ENCODE measurements at places on chromosomes 1 and 21.

- DNase-seq: no peak
Measured at GRCh38 chr21:34336245-34336644, 27.6 kb upstream of the KCNE2 start.

- no peak for DNase-seq
Measured at GRCh38 chr1:43671193-43671592, 21.2 kb downstream of the KDM4A start.

- no peak for DNase-seq
Measured at GRCh38 chr1:205376739-205377138, 20.0 kb upstream of the KLHDC8A start.

GRCh38 chr1:150365941-150366340 lies 2.0 kb downstream of the RPRD2 start:
- DNase-seq: no peak

GRCh38 chr1:153683854-153684253 lies 5.4 kb downstream of the NPR1 start:
- no peak for DNase-seq

- DNase-seq: no peak
Measured at GRCh38 chr1:102470767-102471166, 474.0 kb upstream of the OLFM3 start.

- DNase-seq: no peak
Measured at GRCh38 chr1:229452956-229453801, 19.3 kb upstream of the ACTA1 start.

- no peak for DNase-seq
Measured at GRCh38 chr1:14516974-14517840, 81.3 kb upstream of the KAZN start.

DNA sequence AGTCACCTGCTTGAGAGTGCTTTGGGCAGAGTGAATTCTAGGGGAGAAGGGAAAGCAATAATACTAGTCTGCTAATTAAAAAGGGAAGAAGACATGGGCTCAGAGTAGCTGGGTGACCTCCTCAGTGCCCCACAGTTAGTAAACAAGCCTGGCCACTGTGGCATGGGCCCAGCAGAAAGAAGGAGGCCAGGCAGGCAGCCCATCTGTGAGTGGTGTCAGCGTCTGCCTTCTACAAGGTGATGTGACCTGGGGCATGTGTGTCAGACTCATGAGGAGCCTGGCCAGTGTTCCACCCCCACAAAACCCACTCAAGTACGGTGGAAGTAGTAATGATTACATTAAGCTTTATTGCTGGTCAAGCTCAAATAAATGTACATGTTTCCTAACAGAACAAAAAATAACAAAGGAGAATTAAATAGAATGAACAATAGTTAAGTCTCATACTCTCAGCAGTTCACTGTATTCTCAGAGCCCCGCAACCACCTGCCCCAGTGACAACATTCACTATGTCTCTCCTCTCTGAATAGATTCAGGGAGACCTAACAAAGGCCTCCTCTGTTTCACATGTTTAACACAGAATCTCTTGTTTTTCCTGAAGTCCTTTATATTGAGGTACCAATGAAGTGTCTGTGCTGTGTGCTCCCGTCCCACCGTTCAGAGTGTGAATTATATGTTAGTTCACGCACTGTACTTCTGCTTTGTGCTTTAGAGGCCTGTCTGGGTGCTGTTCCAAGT lies 32.5 kb downstream of the SLC22A15 start:
- no peak for DNase-seq

DNA sequence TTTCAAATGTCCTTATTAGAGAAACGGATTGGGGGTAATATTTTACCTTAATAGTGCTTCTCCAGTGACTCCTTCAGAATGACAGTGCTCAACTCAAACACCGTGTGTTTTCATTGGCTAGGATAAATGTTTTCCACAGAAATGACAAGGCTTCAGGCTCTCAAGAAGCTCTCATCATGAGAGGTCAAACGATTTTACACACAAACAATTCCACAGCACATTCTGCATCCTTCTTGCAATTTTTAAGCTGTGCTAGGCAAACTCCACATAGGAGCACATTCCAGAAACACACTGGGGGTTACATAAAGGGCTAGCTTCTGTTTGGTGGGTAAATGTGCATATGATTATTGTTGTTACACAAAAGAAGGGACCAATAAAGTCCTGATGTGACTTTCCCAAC lies 75.5 kb upstream of the IPO9 start:
- DNase-seq: no peak

- peak; percentile 88 for DNase-seq
Measured at GRCh38 chr1:1349256-1350012, at the start of gene DVL1. TSS of gene DVL1 (minus strand) at chr1:1349418. CDS start at chr1:1349065, 353 bp downstream.

DNA sequence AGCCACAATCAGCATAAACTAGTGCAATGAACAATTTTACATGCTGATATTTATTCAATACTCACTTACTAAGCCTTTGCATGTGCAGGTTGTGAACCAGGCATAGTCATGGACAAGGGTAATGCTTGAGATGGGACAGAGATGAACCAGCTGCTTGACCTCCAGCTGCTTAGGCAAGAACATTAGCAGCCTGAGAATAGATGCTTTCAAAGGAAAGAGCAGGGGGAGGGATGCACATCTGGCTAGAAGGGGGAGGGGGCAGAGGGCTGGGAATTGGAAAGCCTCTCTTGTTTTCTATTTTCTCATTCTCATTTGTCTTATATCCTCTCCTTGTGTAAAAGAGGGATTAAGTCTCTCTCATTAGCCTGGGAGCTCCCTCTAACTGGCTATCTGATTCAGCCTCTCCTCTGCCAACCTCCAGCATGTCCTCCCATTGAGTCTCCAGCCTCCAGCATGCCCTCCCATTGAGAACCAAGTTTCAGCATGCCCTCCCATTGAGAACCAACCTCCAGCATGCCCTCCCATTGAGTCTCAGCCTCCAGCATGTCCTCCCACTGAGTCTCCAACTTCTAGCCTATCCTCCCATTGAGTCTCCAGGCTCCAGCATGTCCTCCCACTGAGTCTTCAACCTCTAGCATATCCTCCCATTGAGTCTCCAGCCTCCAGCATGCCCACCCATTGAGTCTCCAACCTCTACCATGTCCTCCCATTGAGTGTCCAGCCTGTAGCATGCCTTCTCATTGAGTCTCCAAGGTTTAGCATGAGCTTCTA lies 38.4 kb upstream of the TRABD2B start:
- no peak for DNase-seq

DNA sequence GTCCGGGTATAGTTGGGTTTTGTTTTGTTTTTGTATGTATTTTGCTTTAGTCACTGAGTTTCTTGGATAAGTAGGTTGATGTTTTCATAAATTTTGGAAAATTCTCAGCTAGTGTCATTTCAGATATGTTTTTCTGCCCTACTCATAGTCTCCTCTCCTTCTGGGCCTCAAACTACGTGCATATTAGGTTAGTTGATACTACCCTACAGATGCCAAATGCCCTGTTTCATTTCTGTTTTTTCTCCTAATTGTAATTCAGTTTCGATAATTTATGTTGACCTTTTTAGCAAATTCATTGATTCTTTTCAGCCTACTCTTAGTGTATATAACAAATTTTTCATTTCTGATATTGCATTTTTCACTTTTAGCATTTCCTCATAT lies 268.6 kb upstream of the RGS18 start:
- no peak for DNase-seq

DNA sequence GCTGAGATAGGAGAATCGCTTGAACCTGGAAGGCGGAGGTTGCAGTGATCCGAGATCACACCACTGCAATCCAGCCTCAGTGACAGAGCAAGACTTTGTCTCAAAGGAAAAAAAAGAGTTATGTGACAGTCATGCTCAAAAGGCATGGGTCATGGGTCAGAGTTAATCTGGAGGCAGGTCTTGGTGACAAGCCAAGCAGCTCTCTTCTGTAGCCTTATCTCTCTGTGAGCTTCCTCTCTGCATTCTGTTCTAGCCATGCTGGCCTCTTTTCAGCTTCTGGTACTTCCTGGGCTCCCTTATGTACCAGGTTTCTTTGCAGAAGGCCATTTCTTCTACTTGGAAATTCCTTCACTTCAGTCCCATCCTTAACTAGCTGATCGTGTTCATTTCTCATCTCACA lies 63.6 kb downstream of the NGF start:
- no peak for DNase-seq

DNA sequence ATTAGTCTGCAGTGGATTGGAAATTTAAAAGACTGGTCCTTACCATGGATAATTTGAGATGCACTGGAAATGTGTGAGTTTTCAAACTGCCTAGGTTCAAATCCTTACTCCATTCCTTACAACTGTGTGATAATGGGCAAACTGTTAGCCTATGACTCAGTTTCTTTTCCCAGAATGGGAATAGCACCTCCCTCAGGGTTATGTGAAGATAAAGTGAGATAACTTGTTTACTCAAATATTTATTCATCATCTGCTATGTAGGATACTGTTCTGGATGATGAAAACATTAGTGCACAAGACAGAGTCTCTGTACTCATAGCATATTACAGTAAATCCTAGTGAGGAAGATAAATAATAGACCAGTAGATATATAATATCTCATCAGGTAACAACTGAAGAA lies 28.6 kb downstream of the LRIG2 start:
- DNase-seq: no peak

- DNase-seq: no peak
Measured at GRCh38 chr1:209585672-209586071, 2.2 kb downstream of the CAMK1G start.

- DNase-seq: no peak
Measured at GRCh38 chr1:160761886-160762285, 22.8 kb downstream of the SLAMF7 start.

Data from B cell (primary cell).